ENCODE measurements at places on chromosomes 16 and 17.

- no peak for DNase-seq
These were observed 10.5 kb upstream of the PRR35 start for GRCh38 chr16:549544-550263.

DNA sequence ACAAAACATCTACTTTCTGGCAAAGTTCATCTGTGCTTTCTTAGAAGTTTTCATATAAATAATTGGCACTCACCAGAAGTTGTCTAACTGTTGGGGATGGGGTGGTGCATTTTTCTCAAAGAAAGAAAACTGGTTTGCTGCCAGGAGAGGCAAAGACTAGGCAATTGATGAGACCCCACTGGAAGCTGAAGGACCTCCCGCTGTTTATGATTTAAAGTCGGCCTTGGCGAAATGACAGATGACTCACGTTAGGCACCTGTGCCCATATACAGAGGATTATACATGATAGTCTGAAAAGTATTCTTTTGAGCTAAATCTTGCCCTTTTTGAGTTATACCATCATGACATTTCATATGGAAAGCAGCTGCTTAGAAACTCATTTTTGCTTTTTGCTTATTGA is 193.0 kb upstream of the ZFHX3 start:
- no peak for DNase-seq

DNA sequence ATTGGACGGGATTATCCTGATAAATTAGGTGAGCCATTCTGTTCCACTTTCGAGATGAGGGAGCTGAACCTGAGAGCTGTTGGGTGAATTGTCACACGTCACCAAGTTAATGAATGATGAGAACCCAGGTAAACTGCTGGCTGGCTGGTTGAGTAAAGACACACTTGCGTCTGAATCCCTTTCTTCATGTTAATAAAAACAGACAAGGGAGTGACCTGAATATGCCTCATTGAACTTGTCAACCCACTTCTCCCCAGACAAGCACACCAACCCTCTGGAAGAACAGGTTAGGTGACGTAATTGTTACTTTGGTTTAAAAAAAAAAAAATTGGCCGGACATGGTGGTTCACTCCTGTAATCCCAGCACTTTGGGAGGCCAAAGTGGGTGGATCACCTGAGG is 400.9 kb upstream of the CDH5 start:
- no peak for DNase-seq

DNA sequence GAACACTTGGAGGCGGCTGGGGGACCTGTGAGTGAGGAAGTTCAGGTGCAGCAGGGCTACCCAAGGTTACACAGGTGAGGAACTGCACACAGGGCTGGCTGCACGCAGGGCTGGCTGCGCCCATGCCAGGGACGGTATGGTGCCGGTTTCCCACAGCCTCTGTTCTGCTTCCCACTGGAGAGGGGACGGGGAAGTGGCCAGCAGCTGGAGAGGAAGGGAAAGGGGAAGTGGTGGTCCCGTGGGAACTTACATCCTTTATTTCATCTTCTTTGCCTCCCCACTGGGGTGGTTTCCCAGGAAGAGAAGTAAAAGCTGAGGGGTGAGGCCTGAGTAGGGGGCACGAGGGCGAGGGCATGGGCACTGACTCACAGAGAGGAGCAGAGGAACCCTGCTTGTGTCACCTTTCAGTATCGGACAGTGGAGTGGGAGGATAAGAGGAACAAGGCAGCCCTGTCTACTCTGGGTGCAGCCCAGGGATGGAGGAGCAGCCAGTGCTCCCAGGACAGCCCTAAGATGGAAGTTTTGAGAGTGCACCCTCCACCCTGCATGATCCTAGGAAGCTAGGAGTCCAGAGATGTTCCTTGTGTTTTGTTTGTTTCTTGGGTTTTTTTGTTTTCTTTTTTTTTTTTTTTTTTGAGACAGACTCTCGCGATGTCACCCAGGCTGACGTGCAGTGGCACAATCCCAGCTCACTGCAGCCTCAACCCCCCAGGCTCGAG is 25.5 kb upstream of the CDH1 start:
- no peak for DNase-seq

DNA sequence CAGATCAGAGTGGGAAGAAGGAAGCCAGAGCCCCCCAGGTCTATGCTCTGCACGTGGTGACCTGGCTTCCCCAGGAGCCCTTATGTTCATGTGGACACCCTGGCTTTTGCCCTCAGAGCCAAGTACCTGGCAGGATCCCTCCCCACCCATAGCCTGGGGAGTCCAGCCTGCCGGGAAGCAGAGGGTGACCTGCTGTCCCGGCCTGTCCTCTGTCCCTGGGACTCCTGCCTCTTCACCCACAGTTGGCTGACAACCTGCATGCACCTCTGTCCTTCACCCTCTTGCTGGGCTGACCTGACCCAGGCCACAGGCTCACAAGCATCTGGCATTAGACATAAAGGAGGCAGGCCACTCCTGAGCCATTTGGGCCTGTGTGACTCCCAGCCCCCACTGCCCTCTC is 60.2 kb downstream of the SMPD3 start:
- no peak for DNase-seq

- no peak for DNase-seq
These were observed 3.7 kb downstream of the STARD3 start for GRCh38 chr17:39640591-39641031.

DNA sequence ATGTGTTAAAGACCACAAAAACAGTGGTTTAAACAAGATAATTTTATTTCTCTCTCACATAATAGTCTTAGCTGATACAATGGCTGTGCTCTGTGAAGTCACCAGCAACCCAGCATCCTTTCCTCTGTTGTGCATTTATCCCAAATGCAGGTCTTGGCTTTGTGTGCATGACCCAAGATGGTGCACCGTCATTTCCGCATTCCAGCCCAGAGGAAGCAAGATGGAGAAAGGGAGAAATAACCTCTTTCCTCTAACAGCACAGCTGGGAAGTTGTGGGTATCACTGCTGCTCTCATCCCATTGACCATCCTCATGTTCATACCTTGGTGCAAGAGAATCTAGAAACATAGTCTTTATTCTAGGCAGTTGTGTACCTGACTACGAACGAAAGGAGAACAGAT is 21.8 kb downstream of the TMC5 start:
- no peak for DNase-seq

DNA sequence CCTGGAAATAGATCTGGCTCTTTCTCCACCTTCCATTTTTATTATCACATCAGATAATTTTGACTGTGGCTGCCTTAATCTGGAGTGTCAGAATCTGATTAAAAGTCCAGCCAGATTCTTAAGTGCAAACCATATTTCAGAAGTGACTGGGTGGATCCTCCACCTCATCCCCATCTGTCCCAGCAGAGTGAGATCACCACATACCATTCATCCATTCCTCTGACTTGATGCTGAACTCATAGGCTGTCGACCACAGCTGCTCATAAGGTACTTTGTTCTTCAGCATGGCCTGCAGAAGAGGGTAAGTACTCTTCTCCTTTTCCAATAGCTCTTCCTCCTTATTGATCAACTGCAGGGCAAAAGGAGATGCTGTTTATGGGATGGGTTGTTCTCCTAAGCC is 53.5 kb downstream of the DNAH3 start:
- no peak for DNase-seq

DNA sequence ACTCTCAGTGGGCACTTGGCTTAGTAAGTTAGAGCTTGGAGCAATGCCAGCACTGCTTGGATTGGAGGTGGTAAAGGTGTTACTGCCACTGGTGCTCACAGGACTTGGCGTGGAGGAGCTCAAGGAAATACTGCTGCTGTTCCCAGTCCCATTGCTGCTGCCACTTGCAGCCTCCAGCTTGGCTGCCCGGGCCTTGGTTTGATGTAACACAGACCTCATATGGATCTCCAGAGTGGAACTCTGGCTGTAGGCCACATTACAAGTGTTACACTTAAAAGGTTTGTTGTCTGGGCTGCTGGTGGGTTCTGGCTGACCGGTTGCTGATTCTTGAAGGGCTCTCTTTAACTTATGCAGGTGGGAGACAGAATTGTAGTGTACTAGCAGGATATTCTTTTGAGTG is 250.3 kb downstream of the ZFHX3 start:
- no peak for DNase-seq

DNA sequence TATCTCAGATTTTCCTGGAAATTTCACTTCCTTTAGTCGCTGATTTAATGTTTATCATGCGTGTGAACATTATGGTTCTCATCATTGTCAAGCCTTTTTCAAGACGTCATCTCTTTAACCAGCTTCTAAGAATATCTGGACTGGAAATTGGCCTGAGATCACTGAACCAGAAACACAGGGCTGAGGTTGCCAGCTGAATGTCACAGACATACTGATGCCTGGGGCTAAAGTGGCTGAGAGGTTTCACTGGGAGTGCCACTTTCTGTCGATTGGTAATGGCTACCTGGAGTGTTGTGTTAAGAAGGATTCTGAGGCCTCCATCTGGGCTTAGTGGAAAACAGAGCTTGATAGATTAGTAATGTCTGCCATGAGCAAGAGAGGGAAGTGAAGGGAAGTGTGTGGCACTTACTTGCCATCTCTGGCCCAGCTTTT is 54.2 kb downstream of the CRISPLD2 start:
- DNase-seq, result no peak

GRCh38 chr16:83942815-83943515 is 10.1 kb upstream of the OSGIN1 start:
- no peak for DNase-seq

GRCh38 chr16:85988723-85989313 is 89.9 kb downstream of the IRF8 start:
- DNase-seq, result peak; percentile 46

- no peak for DNase-seq
These were observed 6.0 kb upstream of the SYT17 start for GRCh38 chr16:19162085-19162484.

DNA sequence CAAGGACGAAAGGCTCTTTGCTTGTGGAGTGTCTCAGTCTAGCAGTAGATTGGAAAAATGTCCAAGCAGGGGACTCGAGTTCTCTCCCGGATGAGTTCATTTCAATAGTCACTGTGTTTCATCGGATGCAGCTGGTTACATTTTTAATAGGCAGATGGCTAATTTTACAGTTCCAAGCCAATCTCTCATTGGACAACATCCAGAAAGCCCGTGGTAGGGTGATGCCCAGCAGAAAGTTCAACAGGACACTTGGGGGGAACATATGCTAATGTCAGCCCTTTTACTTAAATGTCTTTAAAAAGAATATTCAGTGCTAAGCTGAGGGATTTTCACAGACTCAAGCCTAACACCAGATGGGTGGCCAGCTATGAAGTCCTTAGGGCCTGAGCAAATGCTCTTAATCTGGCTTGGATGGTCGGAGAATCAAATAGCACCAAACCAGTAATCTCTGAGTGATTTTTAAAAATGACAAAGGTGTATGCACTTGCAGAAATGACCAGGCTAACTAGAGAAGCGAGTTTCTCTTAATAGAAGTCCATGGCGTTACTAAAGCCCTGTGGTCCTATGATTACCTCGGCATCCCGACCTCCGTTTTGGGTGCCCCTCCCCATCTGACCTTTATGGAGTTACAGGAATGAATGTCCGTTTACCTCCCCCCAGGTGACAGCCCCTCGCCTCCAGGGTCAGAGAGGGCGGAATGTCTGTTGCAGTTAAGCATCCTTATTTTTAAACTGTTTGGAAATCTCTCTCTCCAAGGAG is 289.2 kb upstream of the SALL1 start:
- no peak for DNase-seq

DNA sequence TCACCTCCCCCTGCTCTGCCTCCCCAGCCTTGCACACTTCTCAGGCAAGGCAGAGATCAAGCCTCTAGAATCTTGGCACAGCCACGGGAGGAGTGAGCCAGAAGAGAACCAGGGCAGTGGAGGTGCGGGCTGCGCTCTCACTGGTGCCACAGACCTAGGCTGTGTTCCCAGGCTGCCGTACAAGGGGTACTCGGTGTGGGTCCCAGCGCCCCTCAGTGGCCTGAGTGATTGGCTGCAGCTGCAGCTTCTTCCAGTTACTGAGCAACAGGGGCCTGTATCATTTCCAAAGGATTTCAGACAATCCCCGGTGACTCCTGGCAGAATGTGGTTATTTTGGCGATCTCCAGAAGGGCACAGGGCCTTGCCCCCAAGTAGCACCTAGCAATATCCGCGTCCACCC is 1852.1 kb downstream of the TP53TG3F start:
- DNase-seq, result no peak

DNA sequence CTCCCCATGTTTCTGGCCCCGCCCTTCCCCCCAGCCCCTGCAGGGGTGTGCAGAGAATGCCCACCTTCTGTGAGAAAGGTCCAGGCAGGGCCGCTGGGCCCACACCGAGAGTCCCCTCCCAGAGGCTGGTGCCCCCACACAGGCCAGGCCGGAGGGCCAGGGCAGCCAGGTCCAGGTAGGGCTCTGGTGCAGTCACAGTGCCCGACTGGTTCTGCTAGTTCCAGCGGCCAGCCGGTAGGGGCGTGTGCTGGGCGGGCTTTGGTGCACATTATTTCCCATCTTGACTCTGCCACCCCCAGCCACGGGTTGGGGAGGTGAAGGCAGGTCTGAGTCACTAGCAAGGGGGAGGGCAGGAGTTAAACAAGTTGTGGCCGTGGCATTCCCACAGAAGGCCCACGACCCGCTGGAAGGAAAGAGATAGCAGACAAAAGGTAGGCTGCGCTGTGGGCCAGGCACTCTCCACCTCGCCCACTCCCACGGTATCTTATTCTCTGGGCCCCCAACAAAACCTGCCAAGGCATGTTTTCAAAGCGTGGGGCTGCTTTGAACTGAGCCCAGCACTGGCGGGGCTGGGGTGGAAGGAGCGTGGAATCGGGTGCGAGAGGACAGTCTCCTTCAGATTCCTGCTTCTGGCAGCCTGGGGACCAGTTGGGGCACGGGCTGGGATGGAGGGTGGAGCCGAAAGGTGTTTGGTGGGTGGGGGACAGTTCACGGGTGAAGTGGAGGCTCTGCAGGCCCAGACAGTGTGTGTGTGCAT is 1.9 kb downstream of the EPN3 start:
- DNase-seq, result no peak

DNA sequence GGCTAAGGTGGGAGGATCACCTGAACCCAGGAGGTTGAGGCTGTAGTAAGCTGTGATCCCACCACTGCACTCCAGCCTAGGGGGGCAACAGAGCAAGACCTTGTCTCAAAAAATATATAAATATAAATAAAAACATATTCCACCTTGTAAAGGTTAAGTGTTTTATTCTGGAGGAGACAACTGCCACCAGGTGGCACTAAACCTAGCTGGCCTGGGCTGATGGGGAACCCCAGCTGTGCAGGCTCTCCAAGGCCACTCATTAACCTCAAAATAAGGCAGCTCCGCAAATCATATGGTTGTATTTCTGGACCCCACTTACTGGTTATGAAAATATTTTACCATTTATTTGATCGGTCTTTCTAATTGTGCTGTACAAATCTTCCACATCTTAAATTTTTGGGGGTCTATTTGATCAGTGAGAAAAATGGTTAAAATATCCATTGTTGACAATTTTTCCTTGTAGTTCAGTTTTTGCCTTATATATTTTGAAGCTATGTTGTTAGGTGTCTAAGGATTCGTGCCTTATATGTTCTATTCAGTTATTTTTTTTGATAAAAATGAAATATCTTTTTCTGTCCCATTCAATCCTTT is 8.5 kb upstream of the ICAM2 start:
- DNase-seq, result peak; percentile 47

DNA sequence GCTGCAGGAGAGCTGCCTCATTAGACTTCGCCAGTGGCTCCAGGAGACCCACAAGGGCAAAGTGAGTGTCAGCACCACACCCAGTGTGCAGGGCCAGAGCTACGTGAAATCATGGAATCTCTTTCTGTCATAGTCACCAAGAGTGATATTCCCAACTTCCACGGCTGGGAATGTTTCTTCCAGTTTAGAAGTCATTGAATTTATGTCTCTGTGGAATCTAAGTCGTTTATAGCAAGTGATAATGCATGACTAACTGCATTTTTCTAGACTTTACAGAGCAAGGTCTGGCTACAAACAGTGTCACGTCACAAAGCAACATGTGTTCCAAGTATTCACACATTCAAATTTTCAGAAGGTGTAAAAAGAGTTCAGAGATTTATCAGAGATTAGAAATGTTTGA is 55.5 kb downstream of the SEC14L1 start:
- DNase-seq, result no peak

All from stimulated activated naive CD8-positive, alpha-beta T cell treated with anti-CD3 and anti-CD28 coated beads, Interleukin-15, amount 100 ng/mL, for 72 hours (primary cell).